ENCODE measurements at places on chromosomes 11 and 22.
A peak's percentile ranks its signal among the peaks of the same experiment; 100 is the strongest.

DNA sequence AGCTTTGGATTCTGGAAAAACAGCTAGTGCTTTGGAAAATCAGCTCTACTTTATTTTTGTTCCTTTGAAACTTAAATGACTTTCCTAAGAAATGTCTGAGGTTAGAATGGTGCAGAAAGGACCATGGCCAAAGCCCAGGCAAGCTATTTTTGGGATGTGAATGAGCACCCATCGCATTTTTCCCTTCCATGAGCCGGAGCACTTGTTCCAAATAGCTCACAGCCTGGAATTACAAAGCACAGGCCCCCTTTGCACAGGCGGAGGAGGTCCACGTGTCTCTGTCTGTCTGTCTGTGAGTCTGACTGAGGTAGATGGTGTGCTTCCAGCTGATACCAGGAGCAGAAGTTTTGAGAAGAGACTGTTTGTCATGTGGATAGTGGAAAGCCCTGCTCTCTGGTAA is 50.7 kb downstream of the MICAL2 start:
- no peak for DNase-seq

DNA sequence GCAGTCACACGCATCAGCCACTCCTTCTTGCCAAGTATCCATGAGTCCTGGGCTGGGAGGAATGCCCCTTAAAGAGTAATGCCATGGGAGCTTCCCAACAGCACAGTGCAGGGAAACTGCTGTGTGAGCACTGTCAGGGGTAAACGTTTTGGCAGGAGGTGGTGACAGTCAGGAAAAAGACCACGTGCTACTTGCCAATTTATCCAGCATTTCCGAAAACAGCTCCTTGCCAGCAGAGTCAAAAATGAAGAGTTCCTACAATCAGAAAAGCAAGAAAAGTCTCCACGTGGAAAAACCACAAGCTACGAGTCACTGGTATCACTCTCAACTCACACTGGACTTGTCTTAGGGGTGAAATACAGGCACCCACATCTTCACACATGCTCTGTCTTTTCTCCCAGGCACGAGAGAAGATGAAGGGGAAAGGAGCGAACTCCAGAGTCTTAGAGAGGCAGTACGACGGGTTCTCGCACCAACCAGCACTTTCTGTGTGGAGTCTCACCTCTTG is 9.9 kb downstream of the IFT27 start:
- no peak for DNase-seq

DNA sequence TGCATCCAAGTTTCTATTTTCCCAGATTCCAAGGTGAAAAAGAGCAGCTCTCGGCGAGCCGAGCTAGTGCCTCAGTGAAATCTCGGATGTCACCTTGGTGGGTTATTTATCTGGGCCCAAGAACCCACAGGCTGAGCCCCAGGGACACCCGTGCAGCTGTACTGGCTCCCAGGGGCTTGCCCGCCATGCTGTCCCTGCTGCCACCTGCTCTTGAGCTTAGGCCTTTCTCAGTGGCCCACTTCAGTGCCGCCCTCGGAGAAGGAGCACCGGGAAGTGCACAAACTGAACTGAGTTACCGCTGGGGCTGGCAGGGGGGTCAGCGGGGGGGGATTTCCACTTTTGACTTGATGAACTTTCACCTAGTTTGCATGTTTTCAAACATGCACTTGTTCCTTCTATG is 27.9 kb downstream of the CPT1A start:
- DNase-seq: no peak

- DNase-seq: no peak
Measured at GRCh38 chr11:14288189-14288935, 70.6 kb downstream of the RRAS2 start.

GRCh38 chr11:117855186-117855845 is 21.1 kb downstream of the FXYD6 start:
- DNase-seq: no peak

GRCh38 chr22:37657590-37658132 is 862 bp upstream of the PDXP start:
- DNase-seq: no peak

DNA sequence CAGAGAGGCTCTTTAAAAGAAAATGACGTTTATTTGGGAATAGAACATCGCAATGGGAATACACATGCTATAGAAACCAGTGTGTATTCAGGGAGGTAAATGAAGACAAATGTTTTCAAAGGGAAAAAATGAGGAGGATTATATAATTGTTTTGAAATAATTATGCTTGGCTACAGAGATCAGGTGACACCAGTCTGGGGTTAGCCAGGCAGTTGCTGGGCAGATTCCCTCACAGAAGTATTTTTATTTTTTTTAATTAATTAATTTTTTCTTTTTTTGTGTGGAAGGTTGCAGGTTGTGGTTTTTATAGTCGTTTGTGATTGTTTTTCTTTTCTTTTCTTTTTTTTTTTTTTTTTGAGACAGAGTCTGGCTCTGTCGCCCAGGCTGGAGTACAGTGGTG is 5.6 kb upstream of the STARD10 start:
- no peak for DNase-seq

DNA sequence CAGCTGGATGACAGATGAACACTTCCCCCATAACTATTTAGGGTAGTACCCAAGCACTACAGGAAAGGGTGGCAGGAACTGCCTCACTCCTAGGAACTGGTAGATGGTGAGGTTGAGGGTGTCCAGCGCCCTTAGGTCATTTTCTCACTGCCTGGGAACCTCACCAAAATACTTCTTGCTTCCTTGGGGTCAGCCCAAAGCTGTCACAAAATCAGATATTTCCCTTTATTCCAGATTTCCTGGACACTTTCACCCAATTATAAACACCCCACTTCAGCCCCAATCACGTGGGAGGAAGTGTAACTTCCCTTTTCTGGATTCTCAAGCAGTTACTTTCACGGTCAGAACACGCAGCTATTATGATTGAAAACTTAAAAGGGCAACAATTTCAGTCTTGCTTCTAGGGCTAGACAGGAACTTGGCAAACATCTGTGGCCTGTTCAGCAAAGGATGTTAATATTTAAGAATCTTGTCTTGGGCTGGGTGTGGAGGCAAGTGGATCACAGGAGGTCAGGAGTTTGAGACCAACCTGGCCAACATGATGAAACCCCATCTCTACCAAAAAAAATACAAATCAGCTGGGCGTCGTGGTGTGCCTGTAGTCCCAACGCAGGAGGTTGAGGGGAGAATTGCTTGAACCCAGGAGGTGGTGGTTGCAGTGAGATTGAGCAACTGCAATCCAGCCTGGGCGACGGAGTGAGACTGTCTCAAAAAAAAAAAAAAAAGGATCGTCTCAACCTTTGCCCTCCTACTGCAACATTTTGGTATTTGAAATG is 4.0 kb downstream of the FTH1 start:
- DNase-seq: no peak

GRCh38 chr11:45525393-45525792 is 140.0 kb downstream of the CHST1 start:
- no peak for DNase-seq

DNA sequence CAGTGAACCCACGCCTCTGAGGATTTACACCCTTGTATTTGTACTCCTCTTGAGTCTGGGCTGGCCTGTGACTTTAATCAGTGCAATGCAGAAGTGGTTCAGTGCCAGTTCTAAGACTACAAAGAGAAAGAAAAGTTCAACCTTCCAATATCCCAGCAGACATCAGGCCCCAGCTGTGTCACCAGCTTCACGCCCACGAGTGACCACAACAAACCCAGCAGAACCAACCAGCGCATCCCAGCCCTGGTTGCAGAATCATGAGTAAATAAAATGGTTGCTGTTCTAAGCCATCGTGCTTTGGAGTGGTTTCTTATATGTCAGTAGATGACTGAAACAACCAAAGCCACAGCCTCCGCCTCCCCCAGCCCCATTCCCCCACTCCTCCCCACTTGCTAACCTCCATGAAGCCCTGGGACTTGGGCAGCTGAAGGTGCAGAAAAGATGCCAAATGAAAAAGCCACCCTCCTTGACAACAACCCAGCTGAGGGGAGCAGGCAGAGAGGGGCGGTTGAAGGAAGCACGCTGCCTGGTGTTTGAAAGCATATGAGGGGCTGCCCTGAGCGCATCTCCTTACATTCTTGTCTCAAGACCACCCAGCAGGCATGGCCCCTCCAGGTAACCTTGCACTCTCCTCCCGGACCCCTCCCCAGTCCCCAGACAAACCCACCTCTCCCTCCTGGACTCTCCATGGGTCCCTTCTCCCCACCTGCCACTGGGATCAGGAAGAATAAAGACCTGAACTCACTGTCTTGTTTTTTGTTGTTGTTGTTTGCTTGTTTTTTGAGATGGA is 20.9 kb downstream of the TSKU start:
- peak; percentile 78 for DNase-seq

DNA sequence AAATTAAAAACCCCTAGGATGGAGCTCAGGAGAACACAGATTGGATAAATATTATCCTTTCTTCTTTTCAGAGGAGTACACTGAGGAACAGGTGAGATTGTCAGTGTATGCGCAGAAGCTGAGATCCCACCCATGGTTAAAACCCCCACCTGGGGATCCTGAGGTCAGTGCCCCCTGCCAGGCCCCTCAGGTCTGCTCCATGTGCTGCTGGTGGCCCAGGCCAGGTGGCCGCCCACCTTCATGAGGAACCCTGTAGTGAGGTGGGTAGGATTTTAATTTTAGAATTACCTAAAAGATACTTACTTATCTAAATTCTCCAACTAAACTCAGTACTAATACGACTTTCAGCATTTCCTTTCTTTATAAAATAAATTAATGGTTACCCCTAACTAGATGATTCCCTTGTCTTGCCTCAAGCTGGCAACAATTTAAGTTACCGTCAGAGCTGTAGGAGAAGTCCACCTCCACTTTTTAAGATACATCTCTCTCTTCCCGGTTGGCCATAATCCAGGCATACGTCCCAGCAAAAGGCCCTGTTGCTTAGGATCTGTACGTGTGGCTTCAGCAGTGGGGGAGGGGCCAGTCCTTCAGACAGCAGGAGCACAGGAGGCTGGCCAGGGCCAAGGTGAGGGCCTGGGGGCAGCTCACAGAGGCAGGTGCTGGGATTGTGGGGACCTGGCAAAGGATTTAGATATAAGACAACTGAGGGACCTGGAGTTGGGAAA is 61.5 kb upstream of the PITPNB start:
- peak; percentile 12 for DNase-seq

DNA sequence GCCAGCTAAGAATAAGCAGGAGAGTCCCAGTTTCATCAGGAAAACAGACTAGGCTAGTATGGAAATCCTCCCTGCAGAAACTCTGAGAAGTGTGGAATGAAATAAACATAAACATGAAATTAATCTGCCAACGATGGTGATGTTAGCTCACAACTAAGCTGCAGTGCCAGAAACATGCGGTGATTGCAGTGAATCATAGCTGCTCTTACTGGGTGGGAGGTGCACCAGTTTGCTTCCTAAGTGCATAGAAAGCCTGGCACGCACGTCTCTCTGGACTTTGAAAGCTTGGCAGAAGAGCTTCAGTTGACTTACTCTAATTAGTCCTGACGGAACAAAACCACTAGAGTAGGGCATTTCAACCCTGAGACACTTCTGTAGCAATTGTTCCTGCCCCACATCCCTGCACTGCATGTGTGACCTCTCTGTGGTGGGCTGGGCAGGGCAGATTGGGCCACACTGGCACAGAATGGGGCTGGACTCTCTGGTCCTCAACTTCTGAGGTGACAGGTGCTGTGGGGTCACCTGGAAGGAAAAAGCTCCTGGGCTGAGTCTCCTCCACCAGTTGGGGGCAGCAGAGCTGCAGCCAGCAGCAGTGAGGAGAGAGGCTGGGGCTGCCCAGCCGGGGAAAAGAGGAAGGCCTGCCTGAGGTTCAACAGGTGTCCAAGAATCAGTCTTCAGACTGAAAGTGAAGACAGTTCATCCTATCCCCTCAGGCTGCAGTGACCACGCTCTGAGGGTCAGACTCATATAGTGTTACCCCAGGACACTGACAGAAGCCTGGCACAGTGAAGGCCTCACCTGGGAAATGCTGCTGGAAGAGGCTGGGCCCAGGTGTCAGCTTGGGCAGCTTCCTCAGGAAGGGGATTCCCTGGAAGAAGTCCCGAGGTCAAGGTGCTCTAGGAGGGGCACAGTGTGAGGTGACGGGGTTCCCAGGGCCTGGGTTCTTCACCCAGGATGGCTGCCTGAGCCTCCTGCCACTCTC is 40.5 kb downstream of the GGTLC2 start:
- DNase-seq: peak; percentile 38

DNA sequence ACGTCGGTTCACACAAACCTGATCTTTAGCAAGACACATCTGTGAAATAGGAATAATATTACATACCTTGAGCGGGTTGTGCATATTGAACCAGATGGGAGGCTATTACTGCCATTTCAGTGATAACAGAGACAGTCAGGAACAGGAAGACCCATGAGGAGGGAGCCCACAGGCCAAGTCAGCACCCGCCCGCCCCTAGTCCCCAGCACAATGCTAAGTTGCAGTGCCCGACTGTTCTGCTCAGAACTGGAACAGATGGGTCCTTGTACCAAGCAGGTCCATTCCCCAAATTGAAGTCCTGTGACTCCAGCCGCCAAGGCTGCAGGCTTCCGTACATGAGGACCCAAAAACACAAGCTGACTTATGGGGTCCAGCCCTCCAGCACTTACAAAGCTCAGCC is 9.3 kb downstream of the CXCR5 start:
- no peak for DNase-seq

DNA sequence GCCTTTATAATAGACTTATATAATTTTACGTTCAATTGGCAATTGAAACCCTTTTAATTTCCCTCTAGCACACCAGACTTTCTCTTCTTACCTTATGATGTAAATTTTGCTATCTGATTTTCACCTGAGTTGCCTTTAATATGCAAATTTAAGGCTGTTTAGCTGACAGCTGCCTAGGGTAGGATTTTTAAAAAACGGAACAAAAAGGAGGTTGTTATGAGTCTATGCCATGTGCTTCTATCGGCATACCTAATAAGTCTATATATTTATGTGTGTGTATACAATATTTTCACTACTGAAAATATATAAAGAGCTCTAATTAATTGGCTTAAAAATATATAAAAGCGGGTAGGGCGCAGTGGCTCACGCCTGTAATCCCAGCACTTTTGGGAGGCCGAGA is 11.8 kb upstream of the SELENOH start:
- DNase-seq: no peak

- DNase-seq: no peak
Measured at GRCh38 chr11:118046051-118046963, 30.6 kb upstream of the TMPRSS4 start.

- DNase-seq: peak; percentile 45
Measured at GRCh38 chr11:33329705-33330329, 72.6 kb downstream of the HIPK3 start.

GRCh38 chr11:65658174-65659021 is 4.3 kb downstream of the RELA start:
- DNase-seq: no peak

GRCh38 chr11:134741453-134742223 is 329.6 kb upstream of the B3GAT1 start:
- DNase-seq: no peak

DNA sequence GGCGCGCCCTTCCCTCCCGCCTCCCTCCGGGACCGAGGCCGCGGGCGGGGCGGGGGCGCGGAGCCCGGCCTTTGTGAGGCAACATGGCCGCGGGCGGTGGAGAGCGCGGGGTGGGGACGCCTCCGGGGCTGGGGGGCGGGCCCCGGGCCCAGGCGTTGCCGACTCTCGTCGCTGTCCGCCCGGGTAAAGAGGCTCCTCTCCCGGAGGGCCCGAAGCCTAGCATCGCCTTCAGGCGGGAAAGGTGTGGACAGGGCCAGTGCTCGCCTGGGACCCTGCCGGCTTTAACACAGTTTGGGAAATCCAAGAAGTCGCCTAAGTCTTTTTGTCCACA is 369 bp downstream of the DGCR8 start:
- peak; percentile 82 for DNase-seq

- no peak for DNase-seq
Measured at GRCh38 chr11:134915212-134915611, 503.2 kb upstream of the B3GAT1 start.

- no peak for DNase-seq
Measured at GRCh38 chr11:2207773-2208621, 36.4 kb upstream of the TH start.
